ENCODE measurements at places on chromosomes 13 and 19.

DNA sequence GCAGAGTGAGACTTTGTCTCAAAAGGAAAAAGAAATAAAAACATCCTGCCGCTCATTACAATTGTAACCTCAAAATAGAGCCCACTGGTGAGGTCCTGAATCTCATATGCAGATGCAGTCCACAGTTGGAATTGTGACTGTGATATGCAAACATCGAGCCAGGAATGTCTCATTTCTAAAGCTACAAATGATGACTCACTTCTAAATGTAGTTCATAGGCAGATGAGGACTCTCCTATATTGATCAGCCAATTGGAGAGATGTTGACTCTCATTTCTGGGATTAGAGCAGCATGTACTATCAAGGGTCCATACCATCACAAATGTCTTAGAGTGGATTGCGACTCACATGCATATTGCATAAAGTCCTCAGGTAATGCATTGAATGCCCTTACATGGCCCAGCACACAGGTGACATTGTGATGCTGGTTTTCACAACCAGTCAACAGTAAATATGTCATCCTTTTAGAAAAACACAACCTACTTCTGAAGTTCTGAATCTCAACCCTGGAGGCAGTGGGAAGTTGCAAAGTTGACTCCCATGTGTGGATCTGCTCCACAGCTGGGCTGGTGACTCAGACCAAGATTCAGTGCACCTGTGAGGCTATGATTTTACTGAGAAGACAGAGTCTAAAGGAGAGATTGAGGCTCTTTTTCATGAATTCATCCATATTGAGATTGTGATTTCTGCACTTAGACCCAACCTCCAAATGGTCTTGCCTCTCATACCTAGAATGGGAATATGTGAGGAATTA, 16.9 kb upstream of the ZNF254 start:
- DNase-seq: no peak

- no peak for DNase-seq
These were observed 199.6 kb downstream of the UQCRFS1 start for GRCh38 chr19:29013325-29013724.

DNA sequence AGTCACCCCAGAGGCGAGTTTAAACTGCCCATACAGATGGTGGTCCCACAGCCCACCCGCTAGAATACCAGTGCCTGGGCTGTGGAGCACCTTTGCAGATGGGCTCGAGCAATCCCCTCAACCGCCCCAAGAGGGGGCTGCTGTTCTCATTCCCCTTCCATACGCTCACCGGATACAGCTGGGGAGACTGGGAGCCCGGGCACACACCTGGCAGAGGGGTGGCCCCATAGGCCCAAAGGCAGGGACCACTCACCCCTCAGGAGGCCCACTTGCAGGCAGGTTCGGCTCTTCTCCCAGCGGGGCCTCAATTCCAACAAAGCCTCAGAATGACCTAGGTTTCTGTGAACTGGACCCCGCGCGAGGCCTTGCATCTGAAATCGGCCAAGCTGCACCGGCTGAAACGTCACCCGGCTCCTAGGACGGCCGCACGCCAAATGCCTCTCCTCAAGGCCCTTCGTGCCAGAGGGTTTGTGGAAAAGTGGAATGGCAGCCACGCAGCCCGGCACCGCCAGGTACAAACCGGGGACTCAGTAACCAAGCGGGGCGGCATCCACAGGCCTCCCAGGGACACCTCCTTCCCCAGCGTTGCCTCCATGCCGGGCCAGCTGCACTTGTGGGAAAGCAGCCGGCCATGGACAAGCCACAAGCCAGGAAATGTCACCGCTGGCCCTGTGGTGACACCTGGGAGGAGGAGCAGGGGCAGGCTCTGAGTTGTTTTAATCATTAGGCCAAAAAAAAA, 18.7 kb downstream of the MLLT1 start:
- DNase-seq: no peak

- no peak for DNase-seq
These were observed 1.7 kb downstream of the ANKRD24 start for GRCh38 chr19:4183967-4184717.

All from HS-5 (cell line).